Naive B cell (primary cell): ENCODE measurements at places on chromosomes 1 and 21.

DNA sequence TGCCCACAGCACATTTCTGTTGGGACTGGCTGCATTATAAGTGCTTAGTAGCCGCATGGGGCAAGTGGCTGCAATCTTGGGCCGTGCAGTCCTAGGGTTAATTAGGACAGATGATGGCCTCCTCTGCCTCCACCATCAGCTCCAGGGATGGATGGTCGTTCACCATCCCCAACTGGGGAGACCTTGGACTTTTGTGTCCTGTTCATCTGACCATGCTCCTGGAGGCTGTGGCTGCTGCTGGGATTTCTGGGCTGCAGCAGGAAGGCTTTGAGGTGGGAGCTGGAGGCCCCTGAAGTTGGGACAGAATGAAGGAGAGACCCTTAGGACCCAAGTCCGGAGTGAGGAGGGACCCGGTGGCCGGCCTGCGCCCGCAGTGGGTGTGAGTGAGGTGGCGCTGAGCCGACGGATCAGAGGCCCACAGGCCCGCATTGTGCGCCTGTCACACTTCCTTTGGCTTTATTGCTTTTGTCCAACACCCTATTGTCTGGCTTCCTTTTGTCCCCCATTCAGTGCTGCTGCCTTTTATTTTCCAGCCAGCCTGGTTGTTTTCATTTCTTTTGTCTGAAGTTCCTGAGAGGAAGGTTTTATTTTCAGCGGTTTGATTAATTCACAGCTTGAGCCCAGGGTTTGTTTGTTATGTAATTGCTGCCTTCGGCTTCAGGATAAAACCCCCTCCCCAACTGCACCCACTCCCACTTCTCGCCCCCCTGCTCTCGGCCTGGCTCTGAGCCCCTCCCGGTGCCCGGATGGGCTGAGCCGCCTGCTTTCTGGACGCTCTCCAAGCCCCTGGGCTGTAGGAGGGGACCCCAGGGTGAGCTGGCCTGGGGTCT is 35.6 kb downstream of the SOX13 start:
- DNase-seq = no peak

GRCh38 chr1:9213956-9214355 is 20.6 kb upstream of the H6PD start:
- no peak for DNase-seq

DNA sequence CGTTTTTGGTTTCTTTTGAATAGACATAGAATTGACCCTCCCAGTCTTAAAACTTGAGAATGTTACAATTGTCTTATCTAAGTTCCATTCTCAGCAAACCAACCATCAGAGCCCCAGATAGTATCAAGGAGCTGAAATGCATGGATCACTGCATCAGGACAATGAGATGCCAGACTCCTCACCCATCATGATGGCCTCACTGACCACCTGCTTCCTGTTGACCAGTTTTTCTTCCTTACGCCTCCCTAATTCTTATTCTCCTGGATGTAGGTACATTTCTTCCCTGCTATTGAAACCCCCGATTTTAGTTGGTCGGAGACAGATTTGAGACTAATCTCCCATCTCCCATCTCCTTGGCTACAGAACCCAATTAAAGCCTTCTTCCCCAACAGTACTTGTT is 17.7 kb downstream of the MATN1 start:
- no peak for DNase-seq

GRCh38 chr1:236701782-236702181 is 15.5 kb downstream of the ACTN2 start:
- DNase-seq = no peak

- DNase-seq = no peak
Observed at GRCh38 chr1:161196521-161197451, 2.1 kb downstream of the ADAMTS4 start.

DNA sequence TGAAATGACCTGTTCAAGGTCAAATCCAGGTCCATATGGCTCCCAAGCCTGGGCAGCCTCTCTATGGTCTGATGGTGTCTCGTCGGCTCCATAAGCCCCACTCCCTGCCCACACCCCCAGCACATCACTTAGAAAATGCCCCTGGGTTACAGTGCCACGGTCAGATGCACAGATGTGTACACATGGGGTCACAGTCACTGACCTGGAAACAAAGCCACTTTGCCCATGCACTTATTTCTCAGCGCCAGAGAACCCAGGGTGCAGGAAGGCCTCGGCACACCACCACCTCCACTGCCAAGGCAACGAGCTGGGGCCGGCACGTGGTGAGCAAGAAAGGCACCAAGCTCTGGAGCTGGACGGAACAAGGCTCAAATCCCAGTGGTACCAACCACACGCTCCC is 24.7 kb downstream of the IFFO2 start:
- DNase-seq = no peak

DNA sequence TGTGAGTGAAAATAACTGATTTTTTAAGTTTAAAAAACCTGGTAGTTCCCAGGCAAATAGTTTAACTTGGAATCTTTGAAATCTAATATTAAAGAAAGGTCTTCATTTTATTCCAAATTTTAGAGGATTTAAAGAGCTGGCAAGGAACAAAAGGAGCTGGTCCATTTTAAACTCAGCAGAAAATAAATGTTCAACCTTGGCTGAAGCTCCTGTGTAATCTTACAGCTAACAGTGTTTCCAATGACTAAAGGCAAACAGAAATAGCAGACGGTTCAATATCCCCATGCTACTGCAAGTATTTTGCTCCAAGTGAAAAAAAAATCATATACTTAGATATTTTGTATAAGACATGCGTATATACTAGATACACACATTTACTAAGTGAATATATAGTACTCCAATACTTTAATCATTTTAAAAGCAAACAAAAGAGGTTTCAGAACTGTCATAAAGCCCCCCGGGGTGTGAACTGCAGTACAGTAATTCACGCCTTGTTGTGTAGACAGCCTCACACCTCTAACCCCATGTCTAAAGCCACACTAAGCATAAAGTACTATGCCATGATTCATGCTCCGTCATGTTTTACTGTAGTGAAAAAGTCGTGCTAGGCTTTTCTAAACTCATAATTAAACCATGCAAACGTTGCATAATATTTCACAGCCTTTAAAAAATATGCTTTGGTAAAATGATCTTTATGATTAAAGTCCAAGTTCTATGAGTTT is 132.2 kb downstream of the CLIC6 start:
- no peak for DNase-seq

DNA sequence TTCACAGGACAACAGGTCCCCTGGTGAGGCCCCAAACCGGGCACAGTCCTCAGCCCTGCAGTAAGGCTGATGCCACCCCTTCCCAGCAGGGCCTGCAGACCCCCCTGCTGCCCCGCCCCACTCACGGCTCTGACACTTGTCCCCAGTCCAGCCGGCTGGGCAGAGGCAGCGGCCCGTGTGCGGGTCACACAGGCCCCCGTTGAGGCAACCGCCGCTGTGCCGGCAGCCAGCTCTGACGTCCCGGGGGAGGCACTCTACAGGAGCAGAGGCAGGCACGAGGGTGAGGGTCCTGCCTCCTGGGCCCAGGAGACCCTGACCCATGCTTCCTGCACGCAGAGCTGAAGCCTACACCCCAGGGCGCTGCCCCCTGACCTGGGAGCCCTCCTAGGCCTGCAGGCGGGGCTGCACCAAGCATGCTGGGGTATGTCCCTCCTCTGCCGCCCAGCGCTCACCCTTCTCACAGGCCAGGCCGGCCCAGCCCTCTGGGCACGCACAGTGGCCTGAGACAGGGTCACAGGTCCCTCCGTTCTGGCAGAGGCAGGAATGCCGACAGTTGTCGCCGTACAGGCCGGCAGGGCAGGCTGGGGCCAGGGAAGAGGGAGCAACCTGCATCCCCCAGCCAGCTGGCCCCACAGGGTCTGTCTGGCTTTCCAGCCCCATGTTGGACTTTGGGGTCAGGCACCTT is 43.9 kb downstream of the ARHGEF16 start:
- no peak for DNase-seq

DNA sequence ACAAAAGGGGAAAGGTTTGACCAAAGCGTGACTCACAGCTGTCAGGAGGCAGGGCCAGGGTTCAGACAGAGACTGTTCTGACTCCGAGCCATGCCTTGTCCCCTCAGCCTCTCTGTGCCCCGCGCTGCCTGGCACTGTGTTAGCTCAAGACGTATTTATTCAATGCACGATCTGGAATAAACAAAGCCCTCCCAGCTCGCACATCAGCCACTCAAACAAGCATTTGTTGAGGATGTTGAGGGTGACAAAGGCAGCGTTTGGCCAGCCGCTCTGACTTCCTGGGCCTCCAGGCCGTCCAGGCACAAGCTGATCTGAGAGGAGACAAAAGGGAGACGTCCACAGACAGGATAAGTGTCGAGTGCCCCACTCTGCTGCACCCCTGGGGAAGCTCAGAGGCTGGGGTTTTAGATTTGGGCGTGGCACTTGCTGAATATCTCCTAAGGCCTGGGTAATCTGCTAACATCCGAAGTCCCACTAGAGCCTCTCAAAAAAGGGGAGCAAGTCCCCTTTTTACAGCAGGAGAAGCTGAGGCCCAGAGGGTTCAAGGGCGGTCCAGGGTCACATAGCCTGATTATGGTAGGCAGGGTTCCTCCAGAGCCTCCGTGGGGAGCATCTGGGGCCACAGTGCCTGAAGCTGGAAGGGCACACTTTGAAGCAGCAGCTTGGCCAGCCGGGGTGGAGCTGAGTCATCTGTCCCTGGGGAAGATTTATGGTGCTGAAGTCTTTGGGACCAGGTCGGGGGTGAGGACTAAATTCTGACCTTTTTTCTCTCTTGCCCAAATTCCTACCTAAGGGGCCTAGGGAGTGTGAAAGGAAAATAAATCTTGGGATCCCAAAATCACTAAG is 95.9 kb downstream of the SPSB1 start:
- DNase-seq = no peak

DNA sequence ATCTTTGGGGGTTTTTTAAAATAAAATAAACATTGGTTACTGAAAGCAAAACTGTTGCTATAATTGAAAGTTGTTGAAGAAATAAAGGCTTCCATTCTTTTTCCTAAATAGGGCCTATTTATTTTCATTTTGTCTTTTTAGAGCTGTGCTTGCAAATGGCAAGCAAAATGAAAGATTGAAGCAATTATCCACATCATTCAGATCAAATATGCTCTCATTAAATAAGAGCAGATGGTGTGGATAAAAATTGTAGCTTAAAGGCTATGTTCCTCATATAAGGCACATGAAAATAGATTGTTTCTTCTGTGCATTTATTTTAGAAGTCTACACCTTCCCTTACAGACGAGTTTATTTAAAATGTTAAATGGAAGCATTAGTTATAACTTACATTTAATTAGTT is 1317.7 kb downstream of the MRPL39 start:
- DNase-seq = no peak
